Heart left ventricle (tissue), 16 donors: ENCODE measurements at places on chromosomes 7 and 10. TPM values are rescaled to one million over a fixed set of nuclear protein-coding genes. Genes with fewer than 3 reads are reported as not detected.

GRCh38 chr10:34624323-34625153 lies 190.6 kb downstream of the PARD3 start:
- DNase-seq, result no peak

DNA sequence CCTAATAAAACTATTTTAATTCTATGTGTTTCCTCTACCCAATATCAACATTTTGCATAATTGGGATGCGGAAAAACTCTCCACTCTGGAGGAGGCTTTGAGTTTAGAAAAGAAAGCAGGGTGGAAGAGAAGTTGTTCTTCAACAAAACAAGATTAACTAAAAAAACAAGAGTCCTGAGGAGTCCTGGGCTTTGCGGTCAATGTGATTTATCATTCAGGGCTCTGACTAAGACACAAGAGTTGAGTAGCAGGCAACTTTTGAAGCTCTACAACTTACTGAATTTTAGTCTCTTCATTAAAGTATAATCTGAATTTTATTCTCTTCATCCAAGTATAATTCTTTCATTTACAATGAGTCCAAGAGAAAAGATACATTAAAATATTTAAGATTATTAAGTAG lies 18.3 kb upstream of the TMEM26 start:
- no peak for DNase-seq

DNA sequence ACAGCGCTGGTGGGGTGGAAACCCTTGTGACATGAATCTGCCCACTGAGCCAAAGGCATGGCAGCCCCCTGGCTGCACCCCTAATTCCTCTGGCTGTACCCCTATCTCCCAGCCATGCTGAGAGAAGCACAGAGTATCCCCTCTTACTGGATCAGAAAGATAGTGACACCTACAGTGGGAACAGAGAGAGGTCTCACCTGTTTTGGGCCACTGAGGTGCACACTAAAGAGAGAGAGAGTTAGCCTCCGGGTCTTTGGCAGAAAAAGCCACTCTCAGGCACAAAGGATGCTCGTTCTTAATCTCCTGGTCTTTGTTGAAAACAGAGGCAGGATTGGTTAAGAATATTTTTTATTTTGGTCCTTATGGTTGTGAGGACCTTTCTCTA lies 11.3 kb downstream of the TSPAN14 start:
- no peak for DNase-seq

GRCh38 chr7:143263266-143264195 lies at the start of gene GSTK1:
GSTK1 (plus strand) TSS chr7:143263441; CDS start chr7:143263514, 73 bp downstream.
- peak; percentile 93 for DNase-seq

GRCh38 chr7:108395426-108395825 lies 60.8 kb downstream of the NRCAM start:
- no peak for DNase-seq

GRCh38 chr10:130495891-130496636 lies 359.9 kb downstream of the GLRX3 start:
- DNase-seq, result no peak

DNA sequence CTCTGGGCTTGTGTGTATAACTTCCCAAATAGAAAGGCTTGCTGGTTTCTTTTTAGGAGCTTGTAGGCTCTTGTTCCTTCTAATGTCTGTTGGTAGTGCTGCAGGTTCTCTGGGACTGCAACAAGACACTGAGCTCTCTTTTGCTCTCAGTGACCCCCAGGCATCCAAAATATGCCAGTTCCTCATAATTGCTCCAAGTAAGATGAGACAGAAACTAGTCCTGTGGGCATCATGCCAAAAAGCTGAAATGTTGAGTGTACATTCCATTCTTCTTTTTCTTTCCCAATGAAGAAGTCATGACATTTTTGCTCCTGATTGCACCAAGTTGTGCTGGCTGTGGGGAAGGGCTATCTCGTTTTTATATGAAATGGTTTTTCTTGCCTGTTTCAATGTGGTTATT lies 7.1 kb upstream of the BTBD16 start:
- no peak for DNase-seq

GRCh38 chr10:6348096-6348874 lies 145.6 kb downstream of the PFKFB3 start:
- DNase-seq, result peak; percentile 69

DNA sequence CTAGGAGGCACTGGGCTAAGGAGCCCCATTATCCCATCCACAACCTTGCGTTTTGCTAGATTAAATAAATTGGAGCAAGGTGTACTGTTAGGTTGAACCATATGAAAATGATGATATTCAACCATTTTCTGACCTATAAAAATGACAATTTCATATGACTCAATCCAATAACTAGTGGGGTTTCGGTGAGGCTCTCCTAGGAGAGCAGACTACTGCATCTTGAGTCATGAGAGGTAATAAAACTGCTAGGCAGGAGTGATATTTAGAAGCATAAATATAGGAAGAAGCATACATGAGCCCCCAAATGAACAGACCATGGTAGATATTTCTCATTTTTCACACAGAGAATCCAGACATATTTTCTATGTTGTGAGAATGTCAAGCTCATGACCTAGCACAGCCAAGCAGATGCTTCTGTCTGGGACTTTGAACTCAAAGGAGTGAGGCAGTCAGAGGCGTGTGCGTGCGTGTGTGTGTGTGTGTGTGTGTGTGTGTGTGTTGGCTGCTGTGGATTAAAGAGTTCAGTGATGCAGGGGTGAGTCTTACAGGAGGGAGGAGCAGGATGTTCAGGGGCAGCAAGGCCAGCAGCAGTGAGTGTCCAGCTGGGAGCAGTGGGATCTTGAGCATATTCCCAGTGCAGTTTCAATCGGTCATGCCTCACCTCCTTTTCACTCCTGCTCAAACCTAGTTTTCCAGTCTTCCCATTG lies 17.8 kb upstream of the WDR11 start:
- no peak for DNase-seq

- no peak for DNase-seq
These were observed 6.4 kb downstream of the ZSCAN25 start for GRCh38 chr7:99623091-99623693.

DNA sequence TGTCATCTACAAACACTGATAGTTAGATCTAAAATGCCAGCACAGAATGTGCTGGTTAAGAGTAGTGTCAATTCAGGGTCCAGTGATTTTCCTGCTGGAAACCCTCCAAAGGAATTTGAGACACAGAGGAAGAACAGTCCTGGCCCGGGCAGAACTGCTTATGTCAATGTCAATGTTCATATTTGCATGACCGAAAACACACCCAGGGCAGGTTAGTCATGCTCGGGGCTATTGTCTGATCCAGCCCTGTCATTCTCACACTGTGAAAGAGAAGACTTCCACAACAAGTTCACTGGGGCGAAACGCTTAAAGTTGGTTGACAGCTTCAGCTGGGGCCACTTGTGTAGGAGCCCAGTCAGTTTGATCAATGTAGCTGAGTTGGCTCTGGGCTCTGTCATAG lies 139.3 kb downstream of the C1GALT1 start:
- DNase-seq, result no peak

GRCh38 chr10:1377740-1378397 lies 321.7 kb downstream of the WDR37 start:
- DNase-seq, result no peak

- DNase-seq, result no peak
These were observed 47.2 kb downstream of the CELF2 start for GRCh38 chr10:11064832-11065231.

GRCh38 chr10:128017822-128018221 lies 108.4 kb downstream of the MKI67 start:
- DNase-seq, result no peak

GRCh38 chr10:2760736-2761135 lies 306.6 kb upstream of the PFKP start:
- no peak for DNase-seq

DNA sequence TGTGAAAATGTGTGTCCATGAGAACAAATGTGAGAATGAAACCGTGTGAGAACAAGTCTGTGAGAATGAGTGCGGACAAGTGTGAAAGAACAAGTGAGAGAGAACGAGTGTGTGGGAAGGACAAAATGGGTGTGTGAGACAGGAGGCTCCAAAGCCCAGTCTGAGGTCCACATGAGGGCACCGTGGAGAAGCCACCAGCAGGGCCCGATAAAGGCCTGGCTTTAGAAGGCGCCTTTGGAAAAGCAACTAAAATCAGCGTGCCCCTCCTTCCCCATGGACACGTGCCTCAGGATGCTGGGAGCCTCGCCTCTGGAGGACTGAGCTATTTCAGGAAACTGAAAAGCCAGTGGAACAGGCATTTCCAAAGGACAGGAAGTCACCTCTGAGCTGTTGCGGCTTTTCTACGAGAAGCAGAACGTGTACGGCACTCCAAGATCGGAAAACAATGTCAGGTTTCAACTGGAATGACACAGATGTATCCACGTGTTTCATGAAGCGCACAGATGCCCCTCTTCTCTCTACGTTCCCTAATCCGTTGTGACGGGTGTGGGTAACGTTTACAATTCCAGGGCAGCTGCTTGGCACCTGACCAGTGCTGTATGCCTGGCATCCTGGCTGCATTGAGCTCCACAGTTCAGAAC lies 46.4 kb downstream of the ESYT2 start:
- DNase-seq, result peak; percentile 83

- no peak for DNase-seq
These were observed 25.0 kb upstream of the PCBD1 start for GRCh38 chr10:70913191-70913892.

DNA sequence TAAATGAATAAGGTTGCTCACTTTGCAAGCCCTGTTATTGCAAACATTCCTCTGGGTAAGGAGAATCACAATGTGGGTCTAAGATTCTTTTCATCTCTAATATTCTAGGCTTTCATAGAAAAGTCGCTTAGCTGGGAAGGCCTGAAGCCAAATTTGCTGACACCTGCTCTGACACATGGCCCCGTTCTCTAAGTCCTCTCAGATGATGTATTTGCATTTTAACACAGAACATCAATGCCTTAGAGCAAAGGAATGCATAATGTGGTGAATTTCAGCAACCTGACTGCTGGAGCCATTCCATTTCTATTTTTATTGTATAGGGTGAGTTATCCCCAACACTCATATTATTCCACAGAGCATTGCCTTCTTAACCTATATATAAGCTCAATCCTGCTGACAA lies 682.1 kb upstream of the NRP1 start:
- DNase-seq, result no peak

GRCh38 chr7:157542068-157543021 lies 205.5 kb downstream of the DNAJB6 start:
- DNase-seq, result no peak

GRCh38 chr7:119959811-119960210 lies 313.2 kb upstream of the KCND2 start:
- no peak for DNase-seq

DNA sequence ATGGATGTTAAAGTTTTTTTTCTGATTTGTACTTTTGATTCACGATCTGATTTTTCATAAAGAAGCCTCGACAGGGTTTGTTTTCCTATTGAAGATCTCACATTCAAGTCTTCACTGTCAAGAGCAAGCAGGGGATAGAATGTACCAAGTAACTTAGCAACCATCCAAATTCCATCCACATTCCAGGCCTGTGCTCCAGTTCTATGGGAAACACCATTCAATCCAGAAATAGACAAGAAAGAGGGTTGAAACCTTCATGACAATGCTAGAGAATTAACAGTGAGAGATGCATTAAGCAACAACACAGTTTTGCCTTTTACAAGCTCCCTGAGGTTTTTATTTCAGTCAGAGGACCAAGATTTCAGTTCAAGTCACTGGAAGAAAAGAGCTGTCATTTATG lies 300.2 kb downstream of the NEBL start:
- DNase-seq, result no peak

- DNase-seq, result no peak
These were observed 532.2 kb upstream of the STEAP1 start for GRCh38 chr7:89621925-89622641.

- DNase-seq, result no peak
These were observed 70.7 kb downstream of the PROSER2 start for GRCh38 chr10:11893749-11894278.

DNA sequence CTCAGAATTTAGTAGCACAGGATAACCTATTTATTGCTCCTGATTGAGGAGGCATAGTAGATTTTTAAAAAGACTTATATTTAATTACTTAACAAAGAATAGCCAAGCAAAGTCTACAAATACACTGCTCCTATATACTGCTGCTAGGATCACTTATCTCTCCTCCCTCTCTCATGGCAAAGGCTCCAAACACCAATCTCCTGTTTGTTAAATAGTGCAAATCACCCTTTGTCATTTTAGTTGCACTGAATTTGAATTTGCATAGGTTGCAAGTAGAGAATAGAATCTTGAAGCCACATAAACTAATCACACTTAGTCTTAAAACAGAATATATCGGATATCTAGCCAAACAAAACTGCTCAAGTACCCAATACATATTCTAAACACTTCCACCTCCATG lies 219.1 kb upstream of the LRRN3 start:
- no peak for DNase-seq

DNA sequence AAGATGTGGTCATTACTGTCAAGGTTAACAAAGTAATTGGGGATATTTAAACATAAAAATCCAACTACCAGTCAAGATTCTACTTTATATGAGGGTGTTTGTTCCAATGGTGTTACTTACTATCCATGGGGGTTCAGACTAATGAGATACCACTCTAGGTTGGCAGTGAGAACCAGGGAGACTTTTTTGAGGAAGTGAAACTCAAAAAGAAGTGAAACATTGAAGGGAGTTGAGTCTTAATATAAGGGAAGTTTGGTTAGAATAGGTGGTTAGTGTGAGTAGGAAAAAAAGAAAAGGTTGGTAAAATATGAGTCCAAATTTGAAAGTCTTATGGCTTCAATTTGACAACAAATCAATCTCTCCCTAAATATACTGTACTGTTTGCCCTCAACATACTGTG lies 123.6 kb upstream of the ANK3 start:
- no peak for DNase-seq

DNA sequence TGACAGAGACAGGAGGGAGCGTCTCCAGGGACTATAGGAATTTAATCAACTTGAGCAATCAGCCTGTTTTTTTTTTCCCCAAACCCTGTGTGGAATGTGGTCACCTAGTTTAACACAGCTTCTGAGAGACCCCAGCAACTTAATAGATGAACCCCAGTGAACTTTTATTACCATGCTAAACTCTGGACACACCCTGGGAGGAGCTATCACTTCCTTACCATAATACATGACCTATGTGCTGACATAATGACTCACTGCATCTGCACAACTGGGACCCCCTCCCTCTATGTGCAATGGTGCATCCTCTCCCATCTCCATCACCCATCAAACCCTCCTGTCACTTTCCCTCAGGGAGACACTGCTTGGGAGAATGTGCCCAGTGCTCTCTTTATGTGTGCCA lies 83.7 kb downstream of the EPC1 start:
- DNase-seq, result no peak

Gene GPR22
- 41.9 TPM for total RNA-seq

Gene RBP4
- total RNA-seq, result 63.4 TPM

Gene HTR7
- total RNA-seq, result 0.28 TPM

Gene GARIN1A
- 2.7 TPM for total RNA-seq

Gene GAD2
- total RNA-seq, result not detected

Gene PLXDC2
- total RNA-seq, result 35.2 TPM

Gene ASB10
- 36.4 TPM for total RNA-seq

Gene CCDC201
- not detected for total RNA-seq

Gene KLHL7
- 159 TPM for total RNA-seq

Gene KCP
- 0.37 TPM for total RNA-seq

Gene MXI1
- total RNA-seq, result 56.7 TPM

Gene ZCCHC24
- total RNA-seq, result 122 TPM

Gene BTBD16
- total RNA-seq, result not detected

Gene KNDC1
- not detected for total RNA-seq

Gene PNLIPRP2
- not detected for total RNA-seq
